ENCODE measurements at places on chromosomes 3 and 15.

DNA sequence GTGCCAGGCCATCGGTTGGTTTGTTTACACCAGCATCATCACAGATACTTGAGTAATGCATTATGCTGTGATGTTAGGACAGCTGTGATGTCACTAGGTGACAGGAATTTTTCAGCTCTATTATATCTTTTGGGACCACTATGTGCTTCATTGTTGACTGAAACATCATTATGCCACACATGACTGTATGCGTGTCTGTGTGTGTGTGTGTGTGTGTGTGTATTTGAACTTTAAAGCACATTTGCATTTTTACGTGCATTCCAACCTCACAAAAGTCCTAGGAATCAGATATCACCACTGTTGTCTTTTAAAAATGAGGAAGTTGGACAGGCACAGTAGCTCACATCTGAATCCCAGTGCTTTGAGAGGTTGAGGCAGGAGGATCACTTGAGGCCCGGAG lies 223.0 kb downstream of the TBL1XR1 start:
- DNase-seq: no peak

GRCh38 chr15:26623071-26623470 lies 149.8 kb downstream of the GABRB3 start:
- DNase-seq: no peak

GRCh38 chr3:139353920-139354556 lies 10.2 kb downstream of the MRPS22 start:
- peak; percentile 64 for DNase-seq

DNA sequence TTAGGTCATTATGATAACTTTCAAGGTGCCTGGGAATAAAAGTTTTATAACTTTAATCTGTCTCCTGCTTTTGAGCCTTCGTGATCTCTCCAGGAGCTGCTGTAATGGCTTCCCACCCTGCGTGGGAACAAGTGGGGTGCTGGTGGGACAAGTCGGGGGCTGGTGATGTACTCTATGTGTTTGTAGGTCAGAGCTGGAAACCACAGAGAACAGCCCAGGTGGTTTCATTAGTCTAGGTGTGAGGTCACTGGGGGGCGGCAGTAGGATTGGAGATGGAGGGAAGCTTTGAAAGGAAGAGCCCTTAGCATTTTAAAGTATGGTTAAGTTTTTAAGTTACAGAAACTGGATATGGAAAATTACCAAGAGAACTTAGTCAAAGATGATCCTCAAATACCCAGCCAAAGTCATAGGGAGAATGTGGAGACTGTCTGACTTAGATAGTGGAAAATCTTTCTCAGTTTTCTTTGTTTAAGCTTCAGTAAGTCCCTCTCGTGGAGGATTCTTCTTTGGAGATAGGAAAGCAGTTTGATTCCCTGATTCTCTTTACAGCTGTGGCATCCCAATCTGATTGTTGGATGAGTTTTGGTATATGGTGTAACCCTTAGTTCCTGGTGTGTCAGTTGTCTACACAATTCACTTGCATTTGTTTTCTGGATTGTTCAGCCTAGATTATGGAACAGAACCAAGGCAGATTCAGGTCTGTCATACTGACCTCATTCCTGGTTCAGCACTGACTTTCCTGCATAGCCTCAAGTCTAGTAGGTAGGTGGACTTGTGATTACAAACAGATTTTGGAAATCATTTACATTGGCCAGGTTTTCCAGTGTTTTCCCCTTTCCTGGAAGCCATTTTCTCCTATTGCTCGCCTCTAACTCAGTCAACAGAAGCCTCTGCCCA lies 115.6 kb downstream of the FNDC3B start:
- no peak for DNase-seq

DNA sequence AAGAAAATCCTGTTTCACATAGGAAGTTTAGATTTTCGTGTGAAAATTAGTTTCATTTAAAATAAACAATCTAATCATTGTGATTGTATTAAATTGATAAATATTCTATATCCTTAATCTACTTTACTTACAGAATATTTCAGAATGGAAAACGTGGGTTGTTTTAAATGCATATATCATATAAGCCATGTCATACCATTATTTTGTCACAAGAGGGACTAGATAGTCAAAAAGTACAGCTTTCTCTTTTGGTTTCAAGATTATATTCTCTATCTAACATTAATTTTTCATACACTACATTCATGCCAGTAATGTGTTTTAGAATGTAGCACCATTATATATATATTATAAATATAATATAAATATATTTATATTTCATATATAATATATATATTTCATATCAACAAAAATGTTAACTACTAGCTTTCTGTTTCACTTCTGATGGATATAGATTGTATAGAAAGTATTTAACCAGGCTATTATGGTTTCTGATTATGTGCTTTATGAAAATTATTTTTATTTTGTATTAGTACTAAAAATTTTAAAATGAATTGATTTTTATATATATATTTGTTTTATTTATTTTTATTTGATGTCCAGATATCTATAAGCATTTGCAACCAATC lies 45.3 kb downstream of the OSTN start:
- DNase-seq: no peak

- no peak for DNase-seq
Measured at GRCh38 chr3:177104299-177104992, 92.8 kb downstream of the TBL1XR1 start.

DNA sequence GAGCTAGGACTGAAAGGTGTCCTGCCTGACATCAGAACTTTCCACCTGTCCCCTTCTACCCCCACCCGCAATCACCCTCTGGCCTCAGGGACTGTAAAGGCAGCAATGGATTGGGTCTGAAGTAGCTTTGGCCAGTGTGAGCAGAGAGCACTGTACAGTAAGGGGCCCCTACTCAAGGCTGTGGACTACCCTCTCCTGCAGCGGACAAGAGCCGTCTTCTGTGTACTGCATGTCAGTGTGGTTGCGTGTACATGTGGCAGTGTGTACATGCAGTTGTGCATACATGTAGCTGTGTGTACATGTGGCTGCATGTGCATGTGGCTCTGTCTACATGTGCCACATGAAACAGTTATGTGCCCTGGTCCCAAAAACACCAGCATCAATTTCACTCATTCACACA lies 205.9 kb upstream of the LINGO1 start:
- peak; percentile 16 for DNase-seq

- no peak for DNase-seq
Measured at GRCh38 chr3:101988596-101988995, 139.3 kb downstream of the NFKBIZ start.

DNA sequence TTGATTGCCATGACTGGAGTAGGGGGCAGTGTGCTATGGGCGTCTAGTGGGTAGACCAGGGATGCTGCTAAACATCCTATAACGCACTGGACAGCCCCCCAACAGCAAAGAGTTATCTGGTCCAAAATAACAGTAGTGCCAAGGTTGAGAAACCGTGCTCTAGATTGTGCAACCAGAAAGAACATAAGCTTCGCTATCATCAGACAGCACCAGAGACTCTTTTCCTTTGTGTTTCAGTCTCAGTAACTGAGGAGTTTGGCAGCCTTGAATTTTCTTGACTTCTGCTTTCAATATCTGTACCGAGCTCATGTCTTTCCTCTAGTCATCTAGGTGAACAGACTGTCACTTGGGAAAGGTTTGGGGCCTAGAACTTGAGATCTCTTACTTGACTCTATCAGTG lies 8.8 kb downstream of the ARID3B start:
- DNase-seq: no peak

DNA sequence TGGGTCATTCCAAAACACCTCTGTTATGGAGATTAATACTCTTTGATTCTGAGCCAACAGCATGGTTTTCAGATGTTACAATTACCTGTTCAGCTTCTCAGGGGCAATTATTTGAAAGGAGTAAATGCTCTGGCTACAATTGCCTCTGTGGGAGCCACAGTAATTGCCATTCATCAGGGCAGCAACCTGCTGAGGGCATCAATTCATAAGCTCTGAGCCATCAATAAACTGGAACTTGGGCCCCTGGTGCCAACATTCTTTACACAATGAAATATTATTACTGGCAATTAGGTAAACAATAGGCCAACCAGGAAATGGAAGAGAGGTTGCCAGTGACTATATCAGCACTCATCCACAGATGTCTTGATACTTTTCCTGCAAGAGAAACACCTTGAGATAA lies 660.8 kb downstream of the MECOM start:
- no peak for DNase-seq

GRCh38 chr3:9769426-9770275 lies at the start of gene CAMK1:
Gene CAMK1, minus strand, starts transcription at chr3:9769947. Its CDS starts 2,198 bp downstream, at chr3:9767749.
- DNase-seq: peak; percentile 69

- no peak for DNase-seq
Measured at GRCh38 chr3:189325454-189325853, 153.7 kb downstream of the TPRG1 start.

DNA sequence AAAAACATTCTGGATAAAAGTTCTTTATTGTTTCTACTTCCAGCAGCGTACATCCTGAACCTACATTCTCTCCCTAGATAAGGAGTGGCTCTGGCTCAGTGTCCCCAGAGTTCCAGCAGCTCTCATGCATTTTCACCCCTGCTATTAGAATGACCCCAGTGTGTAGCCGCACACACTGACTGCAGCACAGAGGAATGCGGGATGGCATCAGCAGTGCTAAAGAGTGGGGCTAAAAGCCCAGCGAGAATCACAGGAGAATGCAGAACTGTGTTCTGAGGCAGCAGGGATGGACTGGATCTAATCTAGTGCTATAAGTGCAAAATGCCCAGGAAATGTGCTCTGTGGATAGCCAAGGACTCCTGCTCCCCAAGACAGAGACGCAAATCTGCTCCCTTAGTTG lies 66.4 kb upstream of the TJP1 start:
- no peak for DNase-seq

DNA sequence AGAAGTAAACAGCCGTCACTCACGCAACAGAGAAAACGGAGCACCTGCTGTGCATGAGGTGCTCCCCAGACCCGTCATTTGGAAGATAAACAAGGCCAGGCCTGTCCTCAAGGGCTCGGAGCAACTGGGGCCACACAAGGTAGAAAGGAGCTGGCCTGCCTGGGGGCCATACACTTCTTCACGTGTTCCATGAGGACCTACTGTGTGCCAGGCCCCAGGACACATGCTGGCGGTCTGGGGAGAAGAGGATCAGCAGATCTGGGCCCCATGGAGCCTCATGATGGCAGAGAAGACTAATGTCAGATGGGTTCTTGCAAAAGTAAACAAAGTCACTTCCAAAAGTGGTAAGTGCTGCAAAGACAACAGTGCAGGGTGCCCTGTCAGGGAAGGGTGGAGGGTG lies 14.3 kb downstream of the WNT7A start:
- DNase-seq: no peak

DNA sequence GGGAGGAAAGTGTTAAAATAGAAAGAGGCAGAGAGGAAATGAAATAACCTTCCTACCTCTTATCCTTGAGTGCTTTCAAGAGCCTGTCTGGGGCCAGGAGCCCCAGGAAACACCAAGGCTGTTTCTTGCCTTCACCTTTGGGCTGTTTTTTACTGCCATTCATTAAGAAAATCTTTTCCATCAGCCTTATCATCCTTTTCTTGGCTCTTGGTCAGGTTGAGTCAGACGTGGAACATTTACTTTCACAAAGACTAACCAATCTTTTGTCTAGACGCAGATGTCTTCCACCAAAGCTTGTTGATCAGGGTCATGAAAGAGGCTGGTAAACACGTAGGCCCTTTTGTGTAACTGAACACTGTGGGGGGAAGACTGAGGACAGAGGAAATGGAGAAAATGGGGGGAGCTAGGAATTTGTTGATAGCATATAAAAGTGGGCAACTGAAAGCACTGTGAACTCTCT lies 151.0 kb upstream of the THBS1 start:
- no peak for DNase-seq

DNA sequence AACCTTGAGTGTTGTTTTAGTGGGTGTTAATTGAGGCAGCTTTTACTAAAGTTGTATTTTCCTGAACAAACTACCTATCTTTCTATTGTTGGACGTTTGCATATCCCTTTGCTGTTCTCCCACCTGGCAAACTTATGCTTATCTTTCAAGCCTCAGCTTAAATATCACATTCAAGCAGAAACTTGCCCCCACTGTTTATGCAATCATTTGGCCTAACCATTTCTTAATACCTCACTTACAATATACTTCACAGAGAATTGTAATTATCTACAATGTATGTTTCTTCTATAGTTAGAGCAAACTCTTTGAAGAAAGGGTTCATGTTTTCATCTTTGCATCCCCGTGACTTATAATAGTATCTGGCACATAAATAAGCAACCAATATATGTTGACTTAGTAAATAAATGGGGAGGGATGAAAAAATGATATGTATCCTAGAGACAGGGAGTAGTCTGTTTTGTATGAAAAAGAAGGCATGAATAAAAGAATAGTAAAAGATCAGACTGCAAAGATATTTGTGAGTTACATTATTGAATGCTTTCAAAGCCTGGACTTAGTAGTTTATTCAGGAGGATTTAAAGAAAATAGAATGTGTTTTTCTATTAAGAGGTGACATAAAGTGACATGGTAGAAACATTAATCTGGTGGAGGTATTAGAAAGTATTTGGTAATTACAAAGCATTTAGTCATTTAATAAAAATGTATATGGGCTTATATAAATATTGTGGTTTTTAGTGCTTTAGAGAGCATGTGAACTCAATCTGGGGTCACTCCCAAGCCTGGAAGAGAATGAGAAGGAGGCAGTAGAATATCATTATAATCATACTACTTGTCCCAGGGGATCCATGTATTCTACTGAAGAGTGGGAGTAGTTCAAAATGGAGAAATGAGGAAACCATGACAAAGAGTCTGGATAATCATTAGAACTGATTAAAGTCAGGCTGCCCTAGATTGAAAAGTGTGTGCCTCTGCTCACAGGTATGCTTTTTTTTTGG lies 60.0 kb upstream of the DCBLD2 start:
- DNase-seq: no peak

DNA sequence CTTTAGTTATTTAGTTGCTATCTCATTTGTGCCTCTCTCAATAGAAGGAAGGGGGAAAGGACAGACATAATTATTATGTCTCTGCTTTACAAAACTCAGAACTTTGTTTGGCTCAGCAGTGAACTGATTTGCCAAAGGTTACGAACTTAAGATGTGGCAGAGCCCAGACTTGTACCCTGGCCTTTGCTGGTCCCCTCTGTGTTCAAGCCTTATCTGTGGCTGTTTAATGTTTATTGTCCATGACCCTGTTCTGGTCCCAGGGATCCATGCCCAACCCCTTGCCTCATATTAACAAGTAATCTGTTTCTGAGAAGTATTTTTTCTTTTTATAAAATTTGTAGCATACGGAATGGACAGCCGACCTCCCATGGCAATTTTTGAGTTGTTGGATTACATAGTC lies 10.7 kb downstream of the SNAPC5 start:
- no peak for DNase-seq

DNA sequence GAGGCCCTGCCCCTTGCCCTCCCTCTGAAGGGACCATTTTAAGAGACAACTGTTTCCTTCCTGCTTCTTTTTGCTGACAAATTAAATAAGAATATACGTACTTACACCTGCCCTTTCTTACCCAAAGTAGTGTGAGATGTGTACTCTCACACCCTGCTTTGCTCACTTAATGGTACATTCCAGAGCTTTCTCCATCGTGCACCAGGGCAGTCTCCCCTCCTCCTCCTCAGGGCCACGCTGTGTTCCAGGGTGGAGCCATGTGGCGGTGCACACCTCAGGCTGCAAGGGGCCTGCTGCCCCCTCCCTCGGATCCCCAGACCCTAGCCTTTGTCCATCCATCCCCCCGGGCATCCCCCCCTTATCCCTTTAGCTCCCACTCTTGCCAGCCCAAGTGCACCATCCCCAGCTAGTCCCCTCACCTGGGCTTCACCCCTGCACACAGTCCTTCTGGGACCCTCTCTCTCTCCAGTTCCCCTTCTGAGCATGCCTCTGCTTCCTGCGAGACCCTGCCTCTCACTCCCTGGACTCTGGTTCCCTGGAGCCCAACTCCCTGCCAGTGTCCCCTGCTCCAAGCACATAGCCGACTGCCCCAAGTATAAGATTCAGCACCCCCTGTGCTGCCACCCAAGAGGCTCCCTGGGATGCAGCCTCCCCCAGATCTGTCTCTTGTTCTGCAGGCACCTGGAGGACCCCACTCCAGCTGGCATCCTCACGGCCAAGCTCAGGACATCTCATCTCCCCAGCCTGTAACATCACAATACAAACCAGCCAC lies 89.5 kb upstream of the IQSEC1 start:
- DNase-seq: no peak

Data from Caco-2 (cell line).